CD4-positive, alpha-beta T cell treated with Interleukin-4 for 1 hour (primary cell): ENCODE measurements at places on chromosomes 12 and 14.

DNA sequence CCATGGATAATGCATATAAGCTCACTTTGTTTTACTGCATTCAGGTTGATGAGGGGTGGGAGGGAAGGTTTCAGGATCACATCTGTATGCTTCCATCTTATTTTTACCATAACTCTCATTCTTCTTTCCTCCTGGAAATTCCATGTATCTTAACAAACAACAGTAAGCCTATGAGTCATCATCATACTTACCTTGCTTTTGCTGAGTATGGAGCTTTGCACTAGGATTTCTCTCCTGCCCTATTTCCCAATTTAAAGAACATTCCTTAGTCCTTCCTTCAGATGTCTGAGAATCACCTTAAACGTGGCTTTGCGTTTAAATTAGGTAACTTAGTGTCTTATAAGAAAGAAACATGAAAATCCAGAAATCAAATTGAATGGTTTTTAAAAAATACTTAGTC is 1.6 kb upstream of the CLEC14A start:
- no peak for DNase-seq

- DNase-seq: no peak
These were observed 52.9 kb downstream of the PEBP1 start for GRCh38 chr12:118188690-118189371.

- DNase-seq: no peak
These were observed 44.7 kb upstream of the GNPNAT1 start for GRCh38 chr14:52836063-52836462.

- no peak for DNase-seq
These were observed 159.3 kb upstream of the FOXN3 start for GRCh38 chr14:89576145-89576927.

DNA sequence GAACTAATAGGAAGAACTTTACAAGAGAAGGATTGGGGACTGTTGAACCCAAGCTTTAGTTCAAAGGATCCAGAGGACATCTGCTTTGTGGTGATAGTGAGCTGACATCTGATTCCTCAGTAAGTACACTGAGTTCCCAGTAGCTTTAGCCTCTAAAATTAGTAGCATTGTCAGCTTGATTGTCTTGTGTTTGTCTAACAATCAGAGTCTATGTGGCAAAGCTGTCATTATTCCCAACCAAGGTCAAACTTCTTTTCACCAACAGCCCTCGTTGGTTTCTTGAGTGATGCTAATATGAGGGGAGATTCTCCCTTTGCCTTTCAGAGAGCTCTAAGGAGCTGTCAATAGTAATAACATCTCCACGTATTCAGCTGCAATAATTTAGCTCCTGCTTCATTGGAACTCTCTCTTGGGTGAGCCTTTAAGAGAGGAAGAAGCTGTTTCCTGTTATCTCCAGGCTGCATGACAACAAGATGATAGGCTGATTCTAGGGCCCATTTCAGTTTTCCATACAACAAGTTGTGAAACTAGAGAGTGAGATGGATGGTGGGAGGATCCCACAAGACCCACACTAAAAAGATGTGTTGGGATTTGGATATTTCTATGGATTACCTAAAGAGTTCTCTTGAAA is 46.7 kb downstream of the TGFB3 start:
- no peak for DNase-seq

- DNase-seq: no peak
These were observed 273.1 kb upstream of the NOVA1 start for GRCh38 chr14:26870722-26871617.

DNA sequence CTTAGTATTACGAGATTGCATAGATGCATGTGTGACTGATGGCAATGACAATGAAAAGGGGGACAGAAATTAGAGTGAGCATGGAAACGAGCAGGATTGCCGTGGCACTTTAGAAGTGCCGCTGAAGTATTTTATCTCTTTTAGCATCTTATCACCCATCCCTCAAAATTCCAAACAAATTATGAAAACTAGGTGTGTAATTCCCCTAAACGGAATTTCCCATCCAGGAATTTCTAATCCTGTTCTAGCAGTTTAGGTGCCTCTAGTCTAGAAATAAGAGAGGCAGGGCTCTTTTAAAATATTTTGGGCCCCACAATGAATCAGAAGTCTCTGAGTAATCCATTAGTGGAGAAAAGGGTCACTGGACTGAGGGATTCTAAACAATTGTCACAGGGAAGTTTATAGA is 947 bp downstream of the TMEM52B start:
- no peak for DNase-seq

GRCh38 chr12:57029457-57029856 is 13.1 kb upstream of the TAC3 start:
- DNase-seq: no peak

GRCh38 chr12:32902287-32902997 is 5.9 kb upstream of the PKP2 start:
- DNase-seq: no peak

- DNase-seq: no peak
These were observed 252.3 kb downstream of the KTN1 start for GRCh38 chr14:55832122-55832911.

DNA sequence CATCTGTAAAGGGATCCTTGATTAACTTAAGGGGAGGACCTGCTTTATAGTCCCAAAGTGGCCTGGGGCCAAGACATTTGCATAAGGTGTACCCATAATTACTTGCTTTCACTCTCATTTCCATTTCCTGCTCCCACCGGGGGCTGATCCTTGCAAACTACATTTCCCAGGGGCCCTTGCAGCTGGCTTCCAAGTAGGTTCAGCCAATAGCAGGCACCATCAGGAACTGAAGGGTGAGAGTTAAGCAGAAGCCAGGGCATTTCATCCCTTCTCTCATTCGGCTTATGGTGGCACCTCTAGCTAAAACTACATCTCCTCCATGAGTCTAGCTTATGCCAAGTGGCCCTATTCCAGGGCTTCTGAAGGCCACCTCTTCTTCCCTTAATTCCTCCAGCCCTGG is 88.8 kb downstream of the CCDC60 start:
- DNase-seq: no peak

DNA sequence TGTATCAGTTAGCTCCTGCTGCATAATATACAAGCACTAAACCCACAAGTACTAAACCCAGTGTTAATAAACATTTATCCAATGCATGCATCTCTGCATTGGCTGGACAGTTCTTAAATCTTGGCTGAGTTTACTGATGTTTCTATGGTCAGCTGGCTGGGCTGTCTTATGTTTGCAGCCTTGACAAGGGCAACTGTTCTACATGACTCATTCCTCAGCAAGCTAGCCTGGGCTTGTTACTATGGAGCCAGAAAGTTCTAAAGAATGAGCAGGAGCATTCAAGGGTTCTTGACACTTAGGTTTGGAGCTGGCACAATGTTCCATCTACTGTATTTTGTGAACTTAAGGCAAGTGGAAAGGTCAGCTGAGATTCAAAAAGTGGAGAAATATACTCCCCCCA is 199.1 kb downstream of the GLT1D1 start:
- DNase-seq: no peak

GRCh38 chr14:99237288-99237687 is 34.7 kb downstream of the BCL11B start:
- no peak for DNase-seq

DNA sequence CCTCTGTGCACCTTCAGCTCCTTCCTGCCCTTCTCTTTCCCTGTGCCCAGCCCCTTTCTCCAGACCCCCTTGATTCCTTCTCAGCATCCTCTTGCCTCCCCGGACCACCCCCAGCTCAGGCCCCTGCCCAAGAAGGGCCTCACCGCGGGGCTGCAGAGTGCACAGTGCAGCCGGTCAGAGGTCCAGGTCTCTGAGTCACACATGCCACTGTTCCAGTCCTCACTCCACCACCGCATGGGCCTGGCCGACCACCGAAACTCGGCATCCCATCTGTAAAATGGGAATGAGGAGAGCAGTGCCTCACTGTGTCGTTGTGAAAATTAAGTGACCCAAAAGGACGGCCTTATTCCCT is 13.3 kb downstream of the BDKRB1 start:
- DNase-seq: no peak

DNA sequence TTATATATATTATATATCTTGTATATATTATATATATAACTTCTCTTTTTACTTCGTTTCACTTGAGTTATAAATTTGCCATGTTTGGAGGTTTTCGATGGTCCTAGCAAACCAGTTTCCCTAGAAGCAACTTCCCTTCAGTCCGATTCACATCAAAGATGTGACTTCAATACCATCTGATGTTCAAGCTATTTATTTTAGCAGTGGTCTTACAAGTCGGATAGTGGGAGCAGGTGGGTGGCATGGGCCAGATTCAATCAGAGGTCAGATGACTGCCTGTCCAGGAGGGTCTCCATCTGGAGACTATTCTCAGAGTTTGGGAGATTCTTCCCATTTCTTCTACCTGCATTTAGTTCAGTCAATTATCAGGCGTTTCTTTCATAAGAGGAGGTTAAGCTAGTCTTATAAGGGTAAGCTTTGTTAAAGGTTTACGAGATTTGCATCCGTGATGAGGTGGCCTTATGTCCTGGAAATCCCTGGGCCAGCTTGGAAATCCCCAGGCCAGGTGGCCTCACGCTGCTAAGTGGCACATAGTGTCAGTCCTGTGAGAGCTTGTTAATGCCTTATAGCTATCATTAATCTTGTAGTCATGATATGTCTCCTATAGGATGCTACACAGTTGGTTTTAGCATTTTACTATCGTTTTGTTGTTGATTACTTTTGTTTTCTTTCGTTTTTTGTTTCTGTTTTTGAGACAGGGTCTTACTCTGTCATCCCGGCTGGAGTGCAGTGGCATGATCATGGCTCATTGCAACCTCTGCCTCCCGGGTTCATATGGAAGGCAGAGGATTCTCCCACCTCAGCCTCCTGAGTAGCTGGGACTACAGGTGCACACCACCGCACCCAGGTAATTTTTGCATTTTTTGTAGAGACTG is 145.8 kb downstream of the BICD1 start:
- no peak for DNase-seq

GRCh38 chr12:132360906-132361777 is 31.8 kb upstream of the GALNT9 start:
- DNase-seq: no peak

DNA sequence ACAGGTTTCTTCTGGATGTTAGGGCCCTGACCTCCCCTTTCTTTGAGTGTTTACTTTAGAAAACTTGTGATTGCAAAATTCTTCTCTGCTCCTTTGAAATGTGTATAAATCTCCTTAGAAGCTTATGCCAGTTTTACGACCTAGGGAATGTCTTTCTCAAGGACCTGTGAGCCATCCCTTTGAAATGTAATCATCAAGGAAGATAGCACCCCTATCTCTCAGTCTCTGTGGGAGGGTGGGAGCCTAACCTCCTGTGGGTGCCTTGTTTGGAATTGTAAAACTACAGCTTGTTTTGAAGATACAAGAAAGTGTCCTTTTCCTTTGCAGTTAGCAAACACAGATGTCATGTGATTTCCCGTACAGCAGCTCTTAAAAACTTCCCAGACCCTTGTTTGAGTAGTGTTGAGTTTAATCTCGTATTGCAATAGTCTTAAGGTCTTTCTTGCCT is 3.3 kb downstream of the OR10AD1 start:
- no peak for DNase-seq

GRCh38 chr12:114275086-114275485 is 130.9 kb downstream of the TBX5 start:
- DNase-seq: no peak

DNA sequence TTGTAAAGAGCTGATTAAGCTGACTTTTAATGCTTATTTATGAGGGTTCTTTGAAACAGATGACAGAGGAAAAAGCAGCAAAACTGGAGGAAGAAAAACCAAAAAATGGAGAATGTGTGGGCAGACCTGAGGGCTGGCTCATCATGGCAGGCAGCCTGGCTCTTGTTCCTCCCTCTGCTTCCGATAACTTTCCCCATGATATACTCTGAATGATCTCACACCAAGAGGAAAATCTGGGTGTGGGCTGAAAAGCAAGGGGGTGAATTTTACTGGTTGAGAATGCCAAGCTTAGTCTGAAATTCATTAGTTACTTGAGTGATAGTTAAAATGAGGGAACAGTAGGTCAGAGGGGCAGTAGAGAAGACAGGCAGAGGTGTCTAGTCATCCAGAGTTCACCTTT is 330.1 kb upstream of the PRICKLE1 start:
- no peak for DNase-seq

DNA sequence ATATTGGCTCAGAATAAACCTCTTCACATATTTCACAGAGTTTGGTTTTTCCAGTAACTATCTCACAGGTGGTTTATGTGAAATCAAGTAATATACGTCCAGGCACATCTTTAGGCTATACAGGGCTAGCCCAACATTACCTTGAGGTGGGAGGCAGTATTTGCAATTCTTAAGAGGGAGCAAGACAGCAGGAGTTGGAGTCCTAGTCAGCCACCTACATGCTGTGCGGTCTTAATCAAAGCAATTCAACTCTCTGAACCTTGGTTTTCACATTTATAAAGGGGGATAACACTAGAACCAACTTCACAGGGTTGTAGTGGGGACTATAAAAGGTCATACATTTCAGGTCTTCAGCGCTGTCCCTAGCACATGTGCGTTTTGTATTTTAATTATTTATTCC is 73.5 kb upstream of the FICD start:
- DNase-seq: no peak
